ENCODE measurements at places on chromosomes 7 and 10. TPM values are rescaled to one million over a fixed set of nuclear protein-coding genes. Genes with fewer than 3 reads are reported as not detected.
A peak's percentile ranks its signal among the peaks of the same experiment; 100 is the strongest.

- no peaks in the 10 kb centered on the region for H3K27me3 ChIP-seq
- H3K4me1 ChIP-seq, result no peaks in the 10 kb centered on the region
- H3K27ac ChIP-seq, result no peak overlapping the region
- no peak overlapping the region for H3K4me3 ChIP-seq
- no peak for DNase-seq
These were observed 214.8 kb upstream of the KLF14 start for GRCh38 chr7:130948822-130949221.

GRCh38 chr10:3896161-3896560 lies 111.2 kb upstream of the KLF6 start:
- no peaks in the 10 kb centered on the region for H3K27me3 ChIP-seq
- no peak overlapping the region for H3K4me3 ChIP-seq
- H3K4me1 ChIP-seq, result peaks cover 19% of the 10 kb centered on the region
- no peak overlapping the region for H3K27ac ChIP-seq

DNA sequence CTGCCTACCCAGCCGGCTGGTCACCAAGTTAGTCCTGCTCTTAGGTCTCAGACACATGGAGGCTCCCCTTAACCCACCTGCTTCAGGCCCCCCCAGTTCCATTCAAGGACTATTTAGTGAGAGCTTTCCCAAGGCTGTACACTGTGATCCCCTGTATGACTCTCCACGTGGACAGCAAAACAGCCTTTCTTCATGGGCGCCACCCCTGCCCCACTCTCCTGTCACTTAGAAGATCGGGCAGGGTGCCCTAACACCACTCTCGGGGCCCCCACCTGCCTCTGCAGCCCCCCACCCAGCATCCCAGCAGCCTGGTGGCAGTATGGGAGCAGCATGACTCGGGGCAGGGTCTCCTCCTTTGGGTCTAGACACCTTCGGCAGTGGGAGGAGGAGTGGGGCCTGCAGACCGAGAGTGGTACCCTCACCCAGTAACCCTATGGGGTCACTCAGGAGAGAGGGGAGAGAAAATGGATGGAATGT lies 116.6 kb downstream of the PTPN20 start:
- H3K4me3 ChIP-seq, result no peak overlapping the region
- DNase-seq, result peak; percentile 24
- no peak overlapping the region for H3K27ac ChIP-seq

DNA sequence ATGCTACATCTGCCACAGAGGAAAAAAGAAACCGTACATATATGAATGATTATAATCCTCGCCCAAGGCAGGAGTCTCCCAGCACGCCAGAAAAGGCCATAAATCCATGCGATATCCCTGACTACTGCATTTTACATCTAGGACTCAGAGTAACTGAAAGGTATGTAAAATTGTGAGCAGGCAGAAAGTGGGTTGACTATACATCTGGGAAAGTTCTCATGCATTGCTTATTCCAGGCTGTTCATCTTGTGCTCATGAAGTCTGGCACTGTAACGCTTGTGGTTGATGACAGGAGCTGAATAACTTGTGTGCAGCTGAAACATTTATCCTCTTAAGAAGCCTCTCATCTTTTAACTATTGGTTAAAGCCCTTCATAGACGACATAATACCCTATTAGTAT lies 193.4 kb upstream of the STEAP4 start:
- no peak overlapping the region for H3K4me3 ChIP-seq
- no peak overlapping the region for H3K27ac ChIP-seq
- H3K27me3 ChIP-seq, result no peaks in the 10 kb centered on the region
- H3K36me3 ChIP-seq, result no peaks in the 10 kb centered on the region
- H3K4me1 ChIP-seq, result no peaks in the 10 kb centered on the region

DNA sequence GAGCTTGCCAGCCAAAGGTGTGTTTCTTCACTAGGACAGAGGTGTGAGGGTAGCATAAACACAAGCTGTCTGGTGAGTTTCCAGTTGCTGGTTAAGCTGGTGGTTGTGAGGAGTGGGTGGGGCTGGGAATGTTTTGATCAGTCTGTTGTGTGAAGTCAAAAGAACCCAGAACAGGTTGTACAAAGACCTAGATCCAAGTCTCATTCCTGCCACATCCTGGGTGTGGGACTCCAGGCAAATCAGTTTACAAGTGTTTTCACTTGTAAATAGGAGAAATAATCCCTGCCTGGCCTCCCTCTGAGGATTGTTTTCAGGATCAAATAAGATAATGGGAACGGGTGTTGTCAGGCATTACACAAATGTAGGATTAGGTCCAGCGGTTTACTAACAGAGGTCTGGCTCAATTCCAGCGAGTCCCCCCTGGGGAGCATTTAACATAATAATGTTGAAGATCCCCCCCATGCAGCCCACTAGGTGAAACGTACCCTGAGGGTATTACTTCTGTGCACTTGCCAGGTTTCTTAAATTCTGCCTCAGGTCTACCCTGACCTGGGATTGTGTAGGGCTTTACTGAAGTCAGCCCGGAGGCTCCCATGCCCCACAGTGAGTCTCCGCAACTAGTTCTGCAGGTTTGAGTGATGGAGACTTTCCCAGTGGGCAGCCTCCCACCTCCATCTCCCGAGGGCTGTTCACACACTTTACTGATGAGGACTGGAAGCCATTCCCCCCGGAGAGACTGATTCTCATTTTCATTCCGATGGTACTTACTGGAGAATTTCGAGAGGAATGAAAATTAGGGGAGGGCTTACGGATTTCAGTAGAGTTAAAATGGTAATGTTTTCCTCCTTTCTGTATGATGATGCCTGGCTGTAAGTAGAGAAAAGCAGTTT lies 2.7 kb upstream of the FRAT2 start:
- peaks cover 5% of the 10 kb centered on the region for H3K4me1 ChIP-seq
- H3K27me3 ChIP-seq, result peaks cover 11% of the 10 kb centered on the region
- peak; percentile 87 for DNase-seq
- H3K36me3 ChIP-seq, result no peaks in the 10 kb centered on the region
- no peak overlapping the region for H3K27ac ChIP-seq

DNA sequence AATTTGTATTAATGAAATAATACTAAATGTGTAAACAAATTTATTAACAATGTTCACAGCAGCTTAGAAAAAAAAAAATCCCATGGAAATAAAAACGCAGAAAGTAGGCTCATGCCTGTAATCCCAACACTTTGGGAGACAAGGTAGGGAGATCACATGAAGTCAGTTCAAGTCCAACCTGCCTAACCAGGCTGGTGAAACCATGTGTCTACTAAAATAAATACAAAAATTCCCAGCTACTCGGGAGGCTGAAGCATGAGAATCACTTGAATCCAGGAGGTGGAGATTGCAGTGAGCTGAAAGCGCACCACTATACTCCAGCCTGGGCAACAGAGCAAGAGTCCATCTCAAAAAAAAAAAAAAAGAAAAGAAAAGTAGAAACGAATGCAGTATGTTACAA lies 36.2 kb downstream of the LARP4B start:
- H3K36me3 ChIP-seq, result peaks cover 4% of the 10 kb centered on the region
- H3K4me1 ChIP-seq, result no peaks in the 10 kb centered on the region
- no peaks in the 10 kb centered on the region for H3K27me3 ChIP-seq
- DNase-seq, result no peak

- peaks cover 73% of the 10 kb centered on the region for H3K36me3 ChIP-seq
- no peak overlapping the region for H3K4me3 ChIP-seq
- H3K27ac ChIP-seq, result no peak overlapping the region
- H3K27me3 ChIP-seq, result no peaks in the 10 kb centered on the region
These were observed 106.3 kb downstream of the NT5C2 start for GRCh38 chr10:103086799-103087198.

- H3K27me3 ChIP-seq, result no peaks in the 10 kb centered on the region
- no peaks in the 10 kb centered on the region for H3K4me1 ChIP-seq
- no peaks in the 10 kb centered on the region for H3K36me3 ChIP-seq
- DNase-seq, result no peak
- no peak overlapping the region for H3K4me3 ChIP-seq
These were observed 599.2 kb upstream of the PCDH15 start for GRCh38 chr10:55400075-55400849.

- no peaks in the 10 kb centered on the region for H3K27me3 ChIP-seq
- no peaks in the 10 kb centered on the region for H3K4me1 ChIP-seq
- DNase-seq, result no peak
- H3K4me3 ChIP-seq, result no peak overlapping the region
- H3K27ac ChIP-seq, result no peak overlapping the region
These were observed 9.7 kb downstream of the COL28A1 start for GRCh38 chr7:7526006-7526405.

GRCh38 chr7:69169386-69169785 lies 428.9 kb upstream of the AUTS2 start:
- H3K36me3 ChIP-seq, result no peaks in the 10 kb centered on the region
- H3K4me1 ChIP-seq, result no peaks in the 10 kb centered on the region
- H3K27ac ChIP-seq, result no peak overlapping the region
- no peak overlapping the region for H3K4me3 ChIP-seq
- no peak for DNase-seq
- H3K27me3 ChIP-seq, result no peaks in the 10 kb centered on the region

- H3K4me1 ChIP-seq, result no peaks in the 10 kb centered on the region
- no peak overlapping the region for H3K4me3 ChIP-seq
These were observed 241.9 kb upstream of the SLC26A5 start for GRCh38 chr7:103687951-103688350.

The CHST15 gene
- total RNA-seq, result 8.4 TPM

DNA sequence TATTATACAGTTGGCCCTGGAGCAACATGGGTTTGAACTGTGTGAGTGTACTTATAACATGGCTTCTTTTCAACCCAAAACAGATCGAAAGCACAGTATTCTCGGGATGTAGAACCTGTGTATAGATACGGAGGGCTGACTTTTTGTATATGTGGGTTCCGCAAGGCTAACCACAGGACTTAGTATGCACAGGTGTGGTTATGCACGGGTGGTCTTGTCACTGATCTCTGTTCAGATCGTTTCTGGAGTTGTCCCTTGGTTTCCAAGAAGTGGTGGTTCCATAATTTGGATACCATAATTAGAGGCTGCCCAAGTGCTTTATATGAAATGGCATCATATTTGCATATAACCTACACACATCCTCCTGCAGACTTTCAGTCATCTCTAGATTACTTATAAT lies 10.9 kb upstream of the BHLHA15 start:
- no peak overlapping the region for H3K27ac ChIP-seq
- H3K4me3 ChIP-seq, result no peak overlapping the region
- H3K36me3 ChIP-seq, result peaks cover 4% of the 10 kb centered on the region
- no peak for DNase-seq
- H3K27me3 ChIP-seq, result no peaks in the 10 kb centered on the region

- no peaks in the 10 kb centered on the region for H3K36me3 ChIP-seq
- H3K4me1 ChIP-seq, result no peaks in the 10 kb centered on the region
- H3K27ac ChIP-seq, result no peak overlapping the region
These were observed 996.8 kb downstream of the KCNMA1 start for GRCh38 chr10:76640806-76641205.

The POP7 gene
- 59.2 TPM for total RNA-seq

The GSAP gene
- total RNA-seq, result 0.72 TPM

GRCh38 chr10:112810711-112811151 lies 139.3 kb upstream of the TCF7L2 start:
- H3K4me3 ChIP-seq, result no peak overlapping the region
- H3K27ac ChIP-seq, result no peak overlapping the region

DNA sequence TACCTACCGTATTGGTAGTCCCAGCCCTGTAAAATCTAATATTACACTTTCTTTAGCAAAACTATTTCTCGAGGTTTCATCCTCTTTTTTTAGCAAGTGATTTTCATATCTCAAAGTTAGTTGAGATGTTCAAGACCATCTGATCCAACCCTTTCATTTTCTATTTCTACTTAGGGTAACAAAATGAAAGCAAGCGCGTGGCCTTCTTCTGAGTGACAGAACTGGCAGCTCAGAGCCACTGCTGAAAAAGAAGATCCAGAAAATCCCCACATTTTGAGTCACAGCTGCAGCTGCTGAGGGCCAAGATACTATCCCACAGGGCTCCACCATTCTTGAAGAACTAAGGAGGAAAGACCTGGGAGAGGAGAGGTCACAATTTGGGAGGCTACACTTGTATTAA lies 24.8 kb upstream of the ZNF800 start:
- no peak for DNase-seq
- H3K27ac ChIP-seq, result no peak overlapping the region
- H3K4me3 ChIP-seq, result no peak overlapping the region
- H3K4me1 ChIP-seq, result no peaks in the 10 kb centered on the region
- peaks cover 4% of the 10 kb centered on the region for H3K27me3 ChIP-seq
- no peaks in the 10 kb centered on the region for H3K36me3 ChIP-seq

GRCh38 chr10:124389613-124390361 lies 28.9 kb downstream of the OAT start:
- no peak overlapping the region for H3K4me3 ChIP-seq
- no peaks in the 10 kb centered on the region for H3K36me3 ChIP-seq
- H3K27me3 ChIP-seq, result no peaks in the 10 kb centered on the region
- no peaks in the 10 kb centered on the region for H3K4me1 ChIP-seq
- DNase-seq, result peak; percentile 36

The TAS2R41 gene
- not detected for total RNA-seq

- H3K27ac ChIP-seq, result no peak overlapping the region
- no peak for DNase-seq
- H3K4me3 ChIP-seq, result peak overlapping the region; percentile 84
- H3K4me1 ChIP-seq, result peaks cover 14% of the 10 kb centered on the region
These were observed 164.2 kb downstream of the RAPGEF5 start for GRCh38 chr7:22192801-22193200.

DNA sequence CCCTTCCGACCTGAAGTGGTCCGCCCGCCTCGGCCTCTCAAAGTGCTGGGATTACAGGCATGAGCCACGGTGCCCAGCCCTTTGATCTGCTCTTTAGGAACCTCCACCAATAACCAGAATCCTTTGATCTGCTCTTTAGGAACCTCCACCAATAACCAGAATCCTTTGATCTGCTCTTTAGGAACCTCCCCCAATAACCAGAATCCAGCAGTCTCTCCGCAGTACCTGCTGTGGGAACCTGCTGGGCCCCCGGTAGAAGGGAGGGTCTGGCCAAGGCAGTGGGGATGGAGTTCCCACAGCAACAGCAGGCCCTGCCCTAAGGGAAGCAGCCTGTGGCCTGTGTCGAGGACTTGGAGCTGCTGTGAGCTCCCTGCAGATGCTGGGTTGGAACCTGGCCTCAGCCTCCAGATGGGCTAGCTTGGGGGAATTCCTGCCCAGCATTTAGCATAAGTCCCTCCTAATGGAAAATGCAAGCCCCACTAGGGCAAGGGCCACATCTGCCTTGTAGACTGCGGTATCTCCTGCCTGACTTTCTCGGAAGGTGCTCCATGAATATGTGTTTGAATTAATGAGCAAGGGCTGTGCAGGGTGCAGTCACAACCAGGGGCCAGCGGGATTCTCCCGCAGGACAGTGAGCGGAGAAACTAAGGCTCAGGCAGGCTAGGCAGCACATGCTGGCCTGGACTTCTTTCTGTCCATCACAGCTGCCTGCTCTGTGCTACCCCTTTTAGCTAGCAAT lies 165.8 kb downstream of the UBE2H start:
- peaks cover 6% of the 10 kb centered on the region for H3K4me1 ChIP-seq
- no peak overlapping the region for H3K4me3 ChIP-seq
- no peak overlapping the region for H3K27ac ChIP-seq
- no peaks in the 10 kb centered on the region for H3K36me3 ChIP-seq

- H3K36me3 ChIP-seq, result peaks cover 59% of the 10 kb centered on the region
- no peak overlapping the region for H3K27ac ChIP-seq
- H3K4me1 ChIP-seq, result no peaks in the 10 kb centered on the region
- H3K4me3 ChIP-seq, result no peak overlapping the region
- no peak for DNase-seq
- no peaks in the 10 kb centered on the region for H3K27me3 ChIP-seq
These were observed 121.9 kb downstream of the USP6NL start for GRCh38 chr10:11489591-11489990.

The TDRD1 gene
- 0.09 TPM for total RNA-seq

The PRLHR gene
- total RNA-seq, result not detected

The PIP gene
- total RNA-seq, result not detected

GRCh38 chr7:130231792-130232191 lies 24.1 kb downstream of the SSMEM1 start:
- H3K36me3 ChIP-seq, result no peaks in the 10 kb centered on the region
- DNase-seq, result no peak
- H3K4me1 ChIP-seq, result peaks cover 7% of the 10 kb centered on the region
- no peaks in the 10 kb centered on the region for H3K27me3 ChIP-seq

- no peak overlapping the region for H3K4me3 ChIP-seq
- H3K36me3 ChIP-seq, result no peaks in the 10 kb centered on the region
- no peaks in the 10 kb centered on the region for H3K4me1 ChIP-seq
- no peaks in the 10 kb centered on the region for H3K27me3 ChIP-seq
- no peak for DNase-seq
These were observed 129.9 kb downstream of the ZNF92 start for GRCh38 chr7:65503434-65504152.
